ENCODE measurements at places on chromosomes 5 and 9.
A peak's percentile ranks its signal among the peaks of the same experiment; 100 is the strongest.

DNA sequence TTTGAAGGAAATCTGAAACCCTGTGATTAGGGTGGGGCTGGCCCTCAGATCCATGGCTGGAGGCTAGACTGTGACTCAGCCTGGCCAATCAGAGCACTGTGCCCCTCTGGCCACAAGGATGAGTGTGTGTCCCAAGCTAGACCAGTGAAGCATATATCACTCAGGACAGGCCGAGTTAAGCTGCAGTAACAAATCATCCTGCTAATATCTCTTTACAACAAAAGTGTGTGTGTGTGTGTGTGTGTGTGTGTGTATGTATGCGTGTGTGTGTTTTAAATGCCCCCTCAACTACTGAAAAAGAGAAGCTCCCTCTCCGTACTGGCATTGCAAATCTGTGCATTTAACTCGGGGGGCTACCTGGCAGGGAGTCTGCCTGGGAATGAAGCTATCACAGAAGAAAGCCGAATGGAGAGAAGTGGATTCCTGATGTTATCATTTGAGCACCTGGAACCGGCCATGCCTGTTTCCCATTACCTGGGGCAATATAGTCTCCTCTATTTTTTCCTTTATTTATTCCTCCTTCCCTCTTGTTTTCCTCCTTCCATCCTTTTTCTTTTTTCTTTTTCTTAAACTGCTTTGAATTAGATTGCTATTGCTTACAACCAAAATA is 25.6 kb downstream of the STC2 start:
- no peak for DNase-seq

DNA sequence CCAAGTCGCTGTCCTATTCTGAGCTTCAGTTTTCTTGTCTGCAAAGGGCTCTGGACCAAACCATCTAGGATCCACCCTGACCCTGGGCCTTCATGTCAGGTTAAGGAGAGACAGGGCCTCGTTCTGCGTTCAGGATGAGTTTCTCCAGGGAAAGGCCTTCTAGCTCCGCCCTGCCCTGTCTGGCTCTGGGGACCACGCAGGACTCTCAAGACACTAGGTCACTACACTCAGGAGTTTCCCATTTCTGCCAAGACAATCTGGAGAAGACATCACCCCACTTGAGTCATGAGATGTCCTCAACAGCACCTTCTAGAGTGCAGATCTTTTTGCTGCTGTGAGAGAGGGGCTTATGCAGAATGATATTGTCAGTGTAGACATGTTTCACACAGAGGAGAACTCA is 53.2 kb upstream of the KCNMB1 start:
- no peak for DNase-seq

GRCh38 chr5:180206993-180207392 is 2.0 kb downstream of the RASGEF1C start:
- no peak for DNase-seq

DNA sequence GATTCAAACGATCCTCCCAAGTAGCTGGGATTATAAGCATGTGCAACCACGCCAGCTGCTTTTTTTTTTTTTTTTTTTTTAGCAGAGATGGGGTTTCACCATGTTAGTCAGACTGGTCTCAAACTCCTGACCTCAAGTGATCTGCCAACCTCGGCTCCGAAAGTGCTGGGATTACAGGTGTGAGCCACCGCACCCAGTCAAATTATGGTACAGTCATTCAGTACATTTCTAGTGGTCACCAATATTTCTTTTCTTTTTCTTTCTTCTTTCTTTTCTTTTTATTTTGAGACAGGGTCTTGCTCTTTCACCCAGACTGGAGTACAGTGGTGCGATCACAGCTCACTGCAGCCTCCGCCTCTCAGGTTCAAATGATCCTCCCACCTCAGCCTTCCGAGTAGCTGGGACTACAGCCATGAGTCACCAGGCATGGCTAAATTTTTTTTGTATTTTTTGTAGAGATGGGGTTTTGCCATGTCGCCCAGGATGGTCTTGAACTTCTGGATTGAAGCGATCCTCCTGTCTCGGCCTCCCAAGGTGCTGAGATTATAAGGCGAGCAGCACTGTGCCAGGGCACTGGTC is 25.4 kb upstream of the DCP2 start:
- DNase-seq = no peak

DNA sequence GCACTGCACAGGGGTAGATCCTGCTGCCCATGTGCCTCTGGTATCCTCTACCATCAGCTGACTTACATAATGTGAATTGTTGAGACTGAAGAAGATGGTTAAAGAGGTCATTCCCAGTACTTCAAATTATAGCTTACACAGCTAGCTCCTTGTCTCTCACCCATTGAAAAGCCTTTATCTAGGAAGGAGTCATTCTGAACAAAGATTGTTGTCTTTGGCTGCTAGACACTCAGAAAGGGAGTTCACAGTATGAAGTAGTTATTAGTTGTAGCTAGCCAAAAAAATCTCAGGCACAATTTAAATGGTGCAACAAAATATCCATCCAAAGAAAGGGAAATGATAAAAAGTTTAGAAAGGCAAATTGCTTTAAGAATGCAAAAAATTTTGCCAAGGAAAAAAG is 102.0 kb upstream of the NREP start:
- DNase-seq = no peak

DNA sequence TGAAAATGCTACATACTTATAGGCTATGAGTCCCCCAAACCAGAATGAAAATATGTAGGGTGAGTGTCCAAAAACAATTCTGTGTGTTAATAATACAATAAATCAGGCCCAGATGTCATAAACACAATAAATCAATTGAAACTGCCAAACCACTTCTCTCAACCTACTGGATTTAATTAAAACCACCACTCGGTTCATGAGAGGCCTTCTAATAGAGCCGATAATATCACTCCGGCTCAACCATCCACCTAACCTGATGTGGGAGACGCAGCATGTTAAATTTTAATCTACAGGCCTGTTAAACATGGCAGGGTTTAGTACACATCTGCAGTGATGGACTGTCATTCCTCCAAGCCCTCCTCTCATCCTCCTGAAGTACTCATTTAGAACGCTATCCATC is 734.5 kb upstream of the ZNF608 start:
- DNase-seq = no peak

- DNase-seq = no peak
Observed at GRCh38 chr9:121946465-121946864, 146.6 kb downstream of the TTLL11 start.

GRCh38 chr9:136401173-136401922 is 1.4 kb upstream of the SNAPC4 start:
- DNase-seq = no peak

DNA sequence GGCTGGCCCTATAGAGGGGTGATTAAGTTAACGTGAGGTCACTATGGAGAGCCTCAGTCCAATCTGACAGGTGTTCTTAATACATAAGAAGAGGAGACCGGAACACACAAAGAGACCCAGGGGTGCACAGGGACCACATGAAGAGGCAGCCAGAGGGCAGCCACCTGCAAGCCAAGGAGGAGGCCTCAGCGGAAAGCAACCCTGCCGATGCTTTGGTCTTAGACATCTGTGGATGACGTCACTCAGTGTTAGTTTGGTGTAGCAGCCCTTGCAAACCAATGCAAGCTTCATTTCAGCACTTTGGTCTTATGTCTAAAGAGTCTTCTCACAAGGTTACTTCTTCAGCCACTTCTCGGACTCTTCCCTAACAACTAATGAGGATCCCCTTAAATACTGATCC is 47.6 kb upstream of the GRHPR start:
- no peak for DNase-seq

DNA sequence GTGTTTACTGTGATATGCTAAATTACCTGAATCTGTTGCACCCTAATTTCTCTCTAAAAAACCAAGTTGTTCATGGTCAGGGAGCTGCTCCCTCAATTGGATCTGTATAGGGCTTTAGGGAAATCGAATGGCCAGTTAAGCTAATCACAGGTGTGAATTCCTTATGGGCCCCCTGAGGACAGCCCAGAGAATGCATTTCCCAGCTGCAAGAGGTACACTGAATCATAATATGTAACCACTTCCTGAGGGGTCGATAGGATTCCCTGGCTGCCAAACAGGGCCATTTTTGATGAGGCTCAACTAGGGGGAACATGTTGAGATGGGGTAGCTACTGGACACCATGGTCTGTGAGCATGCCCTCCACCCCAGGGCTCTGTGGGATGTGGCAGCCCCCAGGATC is 478.6 kb downstream of the CCDC171 start:
- no peak for DNase-seq

DNA sequence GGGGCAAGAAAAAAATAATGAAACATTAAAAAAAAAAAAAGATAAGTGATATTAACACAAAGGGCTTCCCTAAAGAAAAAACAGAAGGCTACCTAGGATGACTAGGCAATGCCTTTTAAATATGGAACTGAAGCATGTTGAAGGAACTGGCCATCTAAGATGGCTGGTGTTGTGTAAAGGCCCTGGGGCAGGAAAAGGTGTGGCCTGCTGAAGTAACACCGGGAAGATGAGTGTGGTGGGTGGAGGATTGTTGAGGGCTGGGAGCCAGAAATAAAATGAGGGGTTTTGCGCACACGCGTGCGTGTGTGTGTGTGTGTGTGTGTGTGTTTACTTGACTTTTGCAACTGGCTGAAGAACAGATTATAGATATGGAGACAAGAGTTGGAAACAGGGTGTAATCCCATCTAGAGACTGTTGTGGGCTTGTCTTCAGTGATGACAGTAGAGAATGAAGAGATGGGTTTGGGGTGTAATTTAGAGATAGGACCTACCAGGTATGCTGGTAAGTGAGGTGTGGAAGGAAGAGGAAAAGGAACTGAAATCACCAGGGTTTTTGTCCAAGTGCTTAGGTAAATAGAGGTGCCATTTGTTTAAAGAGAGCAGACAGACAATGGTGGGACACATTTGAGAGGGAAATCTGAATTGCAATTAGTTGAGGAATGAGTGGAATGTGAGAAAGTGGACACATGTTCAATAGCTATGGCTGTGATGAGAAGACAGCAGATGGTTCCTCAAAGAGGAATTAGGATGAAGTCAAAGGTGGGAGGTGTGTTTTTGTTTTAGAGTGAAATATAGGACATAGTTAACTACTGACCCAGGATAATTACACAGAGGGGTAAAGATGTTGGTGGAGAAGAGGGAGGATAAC is 33.9 kb downstream of the RAD23B start:
- no peak for DNase-seq

GRCh38 chr5:88089719-88090390 is 178.8 kb downstream of the TMEM161B start:
- no peak for DNase-seq

DNA sequence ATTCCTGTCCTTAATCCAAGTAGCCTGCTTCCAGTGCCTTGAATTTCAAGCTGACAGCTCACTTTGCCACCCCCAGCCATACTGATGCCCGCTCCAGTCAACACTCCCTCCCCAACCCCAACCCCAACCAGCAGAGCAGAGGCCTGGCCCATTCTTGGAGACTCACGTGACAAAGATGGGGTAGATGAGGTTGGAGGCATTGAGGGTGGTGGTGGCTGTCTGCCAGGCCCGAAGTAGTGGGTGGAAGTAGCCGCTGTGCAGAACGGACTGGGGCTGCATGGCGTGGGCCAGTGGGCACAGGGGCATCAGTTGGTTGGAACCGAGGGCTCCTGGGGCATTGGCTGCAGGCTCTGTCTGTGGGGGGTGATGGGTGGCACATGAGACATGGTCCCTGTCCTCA is 7.8 kb downstream of the ALAD start:
- peak; percentile 41 for DNase-seq

DNA sequence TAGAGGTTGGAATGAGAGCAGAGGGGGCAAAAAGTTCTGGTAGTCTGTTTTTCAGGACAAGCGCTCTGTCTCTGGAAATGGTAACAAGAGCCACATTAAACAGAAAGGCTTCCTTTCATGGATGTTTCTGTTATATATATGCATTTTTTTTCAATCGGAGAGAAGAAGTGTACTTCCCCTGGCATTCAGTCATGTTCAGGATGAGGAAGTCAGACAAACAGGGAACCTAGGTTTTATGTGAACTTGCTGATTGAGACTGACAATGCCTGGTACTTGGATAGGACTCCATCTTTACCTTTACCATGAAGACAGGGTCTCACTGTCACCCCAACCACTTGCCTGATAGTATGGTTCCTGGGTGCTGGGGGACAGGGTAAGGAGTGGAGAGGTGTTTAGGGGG is 30.1 kb upstream of the ZBED3 start:
- DNase-seq = no peak

DNA sequence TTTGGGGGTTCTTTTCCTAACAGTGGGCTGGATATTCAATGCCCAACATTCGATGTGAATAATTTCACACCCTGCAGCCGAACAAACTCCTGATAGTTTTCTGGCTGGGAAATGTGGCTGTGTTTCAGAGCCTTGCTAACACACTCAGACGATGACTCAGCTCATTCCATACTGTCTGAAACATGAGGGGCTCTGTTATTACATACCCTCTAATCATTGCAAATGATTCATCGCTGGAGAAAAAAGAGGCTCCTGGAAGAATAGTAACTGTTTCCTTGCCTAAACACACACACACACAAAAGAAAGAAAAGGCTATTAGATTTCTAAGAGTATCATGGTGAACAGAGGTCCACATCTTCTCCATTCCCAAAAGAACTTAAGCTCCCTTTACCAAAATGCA is 75.8 kb downstream of the OXCT1 start:
- DNase-seq = no peak

- DNase-seq = no peak
Observed at GRCh38 chr5:60598424-60598823, 101.5 kb downstream of the DEPDC1B start.

Measured in putamen (tissue), 1 donor.